ENCODE measurements at places on chromosomes 2 and 18.

- no peak for DNase-seq
Observed at GRCh38 chr18:74356959-74357358, 41.3 kb downstream of the C18orf63 start.

- DNase-seq = no peak
Observed at GRCh38 chr2:62354771-62355561, 151.0 kb downstream of the TMEM17 start.

- DNase-seq = peak; percentile 52
Observed at GRCh38 chr18:23032030-23032582, 99.0 kb downstream of the RBBP8 start.

GRCh38 chr2:216171011-216171410 is 61.9 kb downstream of the XRCC5 start:
- DNase-seq = no peak

DNA sequence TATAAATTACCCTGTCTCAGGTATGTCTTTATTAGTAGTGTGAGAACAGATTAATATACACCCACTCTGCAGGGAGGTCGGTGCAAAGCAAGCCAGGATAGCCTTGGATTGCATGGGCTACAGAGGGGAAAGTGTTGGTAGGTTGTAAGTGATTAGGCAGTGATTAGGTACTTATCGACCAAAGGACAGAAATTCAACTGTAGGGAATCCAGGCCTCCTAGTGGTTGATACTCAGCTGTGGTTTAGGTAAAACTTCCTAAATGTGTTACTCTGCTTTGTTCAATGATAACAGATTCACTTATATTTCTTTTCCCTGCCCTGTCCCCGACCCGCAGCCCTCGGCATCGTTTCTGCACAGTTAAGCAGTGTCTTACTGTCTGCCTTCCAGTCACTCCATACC is 444.0 kb downstream of the FIGN start:
- DNase-seq = no peak

DNA sequence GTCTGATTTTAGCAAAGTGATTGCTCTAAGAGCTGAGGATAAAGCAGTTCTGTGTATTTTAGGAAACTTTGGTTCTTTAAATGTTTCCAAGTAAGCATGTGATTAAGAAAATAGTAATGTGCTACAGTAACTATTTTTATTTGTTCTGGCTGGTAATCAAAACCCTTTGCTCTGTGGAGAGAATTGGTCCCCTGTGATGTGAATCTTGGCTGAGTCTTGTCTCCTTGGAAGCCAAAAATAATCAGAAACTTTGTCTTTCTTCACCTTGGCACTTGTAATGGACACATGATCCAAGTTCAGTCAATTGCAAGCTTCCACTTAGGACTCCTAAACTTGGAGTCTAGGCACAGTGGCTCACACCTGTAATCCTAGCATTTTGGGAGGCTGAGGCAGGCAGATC is 422.7 kb upstream of the CDH20 start:
- DNase-seq = no peak

GRCh38 chr2:208103616-208104015 is 20.7 kb downstream of the CRYGD start:
- DNase-seq = no peak

GRCh38 chr2:190277234-190278112 is 42.2 kb downstream of the HIBCH start:
- DNase-seq = peak; percentile 41

GRCh38 chr2:64457524-64457923 is 3.6 kb downstream of the LGALSL start:
- no peak for DNase-seq

GRCh38 chr18:45024357-45025088 is 343.8 kb downstream of the SETBP1 start:
- no peak for DNase-seq

GRCh38 chr2:46393347-46393820 is 86.0 kb upstream of the TMEM247 start:
- no peak for DNase-seq

- no peak for DNase-seq
Observed at GRCh38 chr2:191942090-191942738, 95.3 kb upstream of the CAVIN2 start.

- DNase-seq = no peak
Observed at GRCh38 chr2:178350051-178350450, 100.9 kb downstream of the PRKRA start.

DNA sequence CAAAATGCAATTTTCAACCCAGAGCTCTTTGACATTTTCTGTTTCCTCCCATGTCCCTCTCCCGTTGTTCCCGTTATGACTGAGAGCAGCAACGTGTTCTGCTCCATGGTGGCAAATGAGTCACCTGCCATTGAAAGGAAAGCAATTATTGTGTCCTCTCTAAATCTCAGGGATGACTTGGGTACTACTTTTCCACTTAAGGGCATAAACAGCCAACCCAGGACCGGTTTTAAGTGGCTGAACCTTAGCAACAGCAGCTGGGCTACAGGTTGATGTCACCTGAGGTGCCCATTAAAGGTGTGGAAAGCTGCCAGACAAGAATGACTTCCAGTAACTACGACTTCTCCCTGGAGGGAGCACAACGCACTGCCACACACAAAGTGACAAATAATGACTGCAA is 236.8 kb downstream of the NCKAP5 start:
- no peak for DNase-seq

- DNase-seq = no peak
Observed at GRCh38 chr2:200089040-200089755, 133.8 kb downstream of the MAIP1 start.

GRCh38 chr2:73174941-73175662 is 27.3 kb upstream of the NOTO start:
- DNase-seq = peak; percentile 5

DNA sequence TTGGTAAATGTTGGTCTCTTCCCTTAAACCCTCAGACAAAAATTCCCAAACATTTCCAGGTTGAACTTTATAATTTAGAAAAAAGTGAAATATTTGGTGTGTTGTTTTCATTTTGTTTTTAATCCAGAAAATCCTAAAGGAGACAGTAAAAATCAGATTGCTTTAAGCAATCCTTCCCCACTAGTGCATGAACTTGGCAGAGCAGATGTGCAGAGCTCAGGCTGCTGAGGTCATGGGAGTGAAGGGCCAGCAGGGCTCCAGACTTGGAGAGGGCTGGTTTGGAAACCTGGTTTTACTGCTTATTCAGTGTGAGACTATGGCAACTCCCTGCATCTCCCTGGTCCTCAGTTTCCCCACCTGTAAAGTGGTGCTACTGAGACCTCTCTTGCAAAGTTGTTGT is 66.7 kb upstream of the TEX51 start:
- DNase-seq = no peak

DNA sequence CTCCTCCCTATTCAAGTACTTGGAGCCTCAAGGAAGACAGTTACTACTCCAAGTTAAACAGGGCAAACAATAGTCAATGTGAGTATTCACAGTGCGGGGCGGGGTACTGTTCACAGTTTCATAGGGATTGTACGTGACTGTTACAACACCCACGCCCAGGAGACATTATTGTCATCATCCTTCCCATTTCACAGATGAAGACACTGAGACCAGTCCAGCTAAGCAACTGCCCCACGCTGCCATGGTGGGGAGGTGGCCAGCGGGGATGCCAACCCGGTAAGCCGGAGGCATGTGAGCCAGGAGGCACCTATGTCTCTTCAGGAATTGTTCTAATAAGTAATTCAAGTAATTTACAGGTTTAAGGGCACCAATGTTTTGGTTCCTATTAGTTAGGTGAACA is 982 bp downstream of the HJURP start:
- no peak for DNase-seq

GRCh38 chr2:44686561-44686960 is 254.9 kb upstream of the SIX3 start:
- DNase-seq = peak; percentile 55

DNA sequence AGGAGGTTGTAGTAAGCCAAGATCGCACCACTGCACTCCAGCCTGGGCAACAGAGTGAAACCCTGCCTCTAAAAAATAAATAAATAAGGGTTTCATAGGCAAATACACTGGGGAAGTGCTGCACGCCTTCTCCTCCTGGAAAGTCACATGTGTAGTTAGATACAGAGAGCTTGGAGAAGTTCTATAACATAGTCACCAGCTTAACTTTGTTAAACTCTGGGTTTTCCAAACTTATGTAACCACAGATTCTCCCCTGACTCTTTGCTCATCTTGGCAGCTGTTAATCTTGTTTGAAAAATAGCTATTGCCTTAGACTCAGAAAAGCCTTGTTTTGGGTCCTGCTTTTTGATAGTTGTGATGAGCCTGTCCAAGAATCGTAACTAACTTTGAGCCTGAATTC is 25.2 kb downstream of the KIAA2012 start:
- no peak for DNase-seq

- DNase-seq = no peak
Observed at GRCh38 chr2:130728549-130729316, at the start of gene GPR148. Gene GPR148, plus strand, starts transcription at chr2:130729070. Its CDS starts 82 bp downstream, at chr2:130729152.

DNA sequence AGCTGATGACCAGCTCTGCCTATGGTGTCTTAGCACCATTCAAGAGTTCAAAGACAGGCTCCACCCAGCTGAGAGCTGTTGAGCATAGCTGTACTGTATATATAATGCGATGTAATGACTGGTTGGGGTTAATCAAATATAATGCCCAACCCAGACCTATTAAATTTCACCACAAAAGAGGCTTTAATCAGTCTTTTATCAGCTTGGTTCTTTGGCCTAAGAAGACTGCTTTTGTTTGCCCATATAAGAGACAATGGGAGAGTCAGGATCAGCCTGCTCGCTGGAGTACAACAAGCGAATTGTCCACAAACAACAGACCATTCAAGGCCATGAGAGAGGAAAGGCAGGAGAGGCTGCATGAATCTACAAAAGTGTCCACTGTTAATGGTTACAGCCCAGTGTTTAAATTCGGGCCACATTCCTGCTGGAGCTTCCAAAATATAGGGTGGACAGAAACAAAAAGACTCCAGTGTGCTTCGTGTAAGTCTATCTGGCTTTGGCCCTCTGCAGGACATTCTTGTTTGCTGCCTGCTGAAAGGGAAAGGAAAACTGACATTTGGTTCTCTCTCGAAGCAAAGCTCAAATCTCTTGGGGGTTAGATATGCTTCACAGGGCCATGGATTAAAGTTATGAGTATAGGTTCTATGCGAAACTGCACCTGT is 299.0 kb upstream of the FBXO11 start:
- DNase-seq = no peak

- DNase-seq = peak; percentile 47
Observed at GRCh38 chr2:178109813-178110212, 2.4 kb upstream of the RBM45 start.

- DNase-seq = no peak
Observed at GRCh38 chr2:142422769-142423168, 292.0 kb upstream of the LRP1B start.

- DNase-seq = no peak
Observed at GRCh38 chr2:11808016-11808400, 61.6 kb downstream of the LPIN1 start.

GRCh38 chr18:47168913-47169312 is 7.3 kb downstream of the IER3IP1 start:
- no peak for DNase-seq

DNA sequence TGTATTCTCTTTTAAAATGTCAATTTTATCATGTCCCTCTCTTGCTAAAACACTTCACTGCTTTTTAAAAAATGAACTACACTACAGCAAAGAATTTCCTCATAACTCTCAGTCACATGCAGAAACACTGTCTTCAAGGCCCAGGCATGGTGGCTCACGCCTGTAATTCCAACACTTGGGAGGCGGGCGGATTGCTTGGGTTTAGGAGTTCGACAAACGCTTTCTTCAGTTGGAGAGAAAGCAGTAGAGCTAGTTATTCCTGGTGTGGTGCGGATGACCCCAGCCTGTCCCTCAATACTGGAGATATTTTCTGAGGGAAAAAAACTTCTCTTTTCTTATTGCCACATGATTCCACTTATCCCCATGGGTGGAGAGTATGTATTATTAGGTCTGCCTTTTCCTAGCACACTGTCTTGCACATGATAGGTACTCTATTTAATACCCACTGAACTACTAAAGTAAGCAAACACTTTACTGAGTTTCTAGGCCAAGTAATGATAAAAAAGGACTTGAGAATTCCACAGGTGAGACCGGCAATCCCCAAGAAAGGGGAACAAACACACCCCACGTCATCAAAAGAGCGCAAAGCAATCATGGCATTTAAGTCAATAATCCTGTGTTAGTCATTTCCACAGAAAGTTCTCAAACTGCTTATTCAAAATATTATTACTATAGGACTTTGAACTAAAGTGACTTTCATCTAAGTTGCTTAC is 77.1 kb downstream of the SPIRE1 start:
- no peak for DNase-seq

DNA sequence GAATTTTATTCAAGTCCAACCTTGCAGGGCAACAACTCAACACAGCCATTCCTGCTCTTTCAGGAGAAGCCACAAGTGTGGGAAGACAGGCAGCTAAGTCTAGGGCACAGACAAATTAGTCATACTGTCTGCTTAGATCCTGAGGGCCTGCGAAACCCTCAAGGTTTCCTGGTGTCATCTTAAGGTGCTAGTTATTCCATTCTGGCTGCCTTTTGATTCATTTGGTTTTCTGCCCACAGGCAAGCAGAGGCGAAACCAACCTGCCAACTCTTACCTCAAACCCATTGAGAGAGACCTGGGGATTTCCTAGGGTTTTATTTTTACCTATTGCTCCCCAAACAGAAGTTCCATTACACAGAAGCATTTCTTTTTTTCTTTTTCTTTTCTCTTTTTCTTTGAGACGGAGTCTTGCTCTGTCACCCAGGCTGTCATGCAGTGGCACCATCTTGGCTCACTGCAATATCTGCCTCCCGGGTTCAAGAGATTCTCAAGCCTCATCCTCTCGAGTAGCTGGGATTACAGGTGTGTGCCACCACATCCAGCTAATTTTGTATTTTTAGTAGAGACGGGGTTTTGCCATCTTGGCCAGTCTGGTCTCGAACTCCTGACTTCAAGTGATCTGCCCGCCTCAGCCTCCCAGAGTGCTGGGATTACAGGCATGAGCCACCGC is 23.7 kb upstream of the SCYGR1 start:
- no peak for DNase-seq

DNA sequence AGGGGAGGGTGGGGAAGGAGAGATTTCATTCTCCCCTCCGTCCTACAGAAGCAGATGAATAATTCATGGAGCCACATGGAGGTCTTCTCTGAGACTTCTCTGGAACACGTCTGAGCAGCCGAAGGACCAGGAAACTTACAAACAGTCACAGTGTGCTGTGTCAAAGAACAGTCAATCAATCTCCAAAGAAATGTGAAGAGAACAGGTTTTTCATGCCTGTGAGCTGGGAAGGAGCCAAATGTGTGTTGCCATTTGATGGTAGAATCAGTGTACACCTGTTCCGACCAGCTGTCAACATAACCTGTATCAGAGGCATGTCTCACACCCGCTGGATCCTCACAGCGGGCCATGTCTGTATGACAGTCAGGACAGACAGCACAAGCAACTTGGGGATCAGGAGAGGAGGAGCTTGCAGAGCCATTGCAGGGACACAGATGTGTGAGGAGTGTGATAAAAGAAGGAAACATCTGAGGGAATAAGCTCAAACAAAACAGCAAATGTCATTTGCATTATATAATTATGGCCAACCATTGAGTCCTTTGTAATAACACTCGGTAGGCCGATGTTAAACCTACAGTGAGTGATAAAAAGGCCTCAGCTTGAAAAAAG is 298.5 kb downstream of the EN1 start:
- no peak for DNase-seq

DNA sequence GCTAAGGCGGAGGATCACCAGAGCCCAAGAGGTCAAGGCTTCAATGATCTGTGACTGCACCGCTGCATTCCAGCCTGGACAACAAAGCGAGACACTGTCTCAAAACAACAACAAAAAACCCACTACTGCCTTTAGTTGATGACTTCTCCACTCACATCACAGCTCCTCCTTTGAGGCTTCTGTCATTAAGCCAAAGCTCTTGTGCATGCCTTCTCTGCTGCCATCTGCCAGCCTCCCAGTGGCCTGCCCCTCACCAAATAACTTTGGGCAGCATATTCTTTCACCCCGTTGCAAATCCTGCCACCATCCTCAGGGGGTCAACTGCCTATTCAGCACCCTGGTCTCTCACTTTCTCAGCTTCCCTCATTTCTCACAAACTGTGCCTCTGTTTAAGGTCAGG is 27.5 kb downstream of the OSBPL1A start:
- no peak for DNase-seq
